Motor neuron (in vitro differentiated cells): ENCODE measurements at places on chromosomes 3 and 15.

DNA sequence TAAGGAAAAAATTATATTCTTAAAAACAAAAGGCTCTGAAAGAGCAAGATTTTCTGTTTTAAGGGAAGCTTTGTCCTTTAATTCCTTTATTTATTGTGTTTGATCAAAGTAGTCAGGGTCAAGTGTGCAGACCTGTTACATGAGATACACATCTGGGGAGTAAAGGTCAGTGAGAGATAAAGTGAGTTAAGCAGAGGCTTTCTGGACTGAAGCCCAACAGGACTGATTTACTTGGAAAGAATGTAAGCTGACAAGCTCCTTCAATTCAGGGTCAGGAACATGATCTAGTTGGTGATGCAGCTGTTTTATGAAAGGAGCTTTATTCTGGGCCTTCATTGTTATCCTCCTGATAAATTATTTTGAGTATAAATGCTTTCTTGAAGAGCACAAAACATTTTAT is 20.7 kb upstream of the OTOL1 start:
- ATAC-seq = no peak

DNA sequence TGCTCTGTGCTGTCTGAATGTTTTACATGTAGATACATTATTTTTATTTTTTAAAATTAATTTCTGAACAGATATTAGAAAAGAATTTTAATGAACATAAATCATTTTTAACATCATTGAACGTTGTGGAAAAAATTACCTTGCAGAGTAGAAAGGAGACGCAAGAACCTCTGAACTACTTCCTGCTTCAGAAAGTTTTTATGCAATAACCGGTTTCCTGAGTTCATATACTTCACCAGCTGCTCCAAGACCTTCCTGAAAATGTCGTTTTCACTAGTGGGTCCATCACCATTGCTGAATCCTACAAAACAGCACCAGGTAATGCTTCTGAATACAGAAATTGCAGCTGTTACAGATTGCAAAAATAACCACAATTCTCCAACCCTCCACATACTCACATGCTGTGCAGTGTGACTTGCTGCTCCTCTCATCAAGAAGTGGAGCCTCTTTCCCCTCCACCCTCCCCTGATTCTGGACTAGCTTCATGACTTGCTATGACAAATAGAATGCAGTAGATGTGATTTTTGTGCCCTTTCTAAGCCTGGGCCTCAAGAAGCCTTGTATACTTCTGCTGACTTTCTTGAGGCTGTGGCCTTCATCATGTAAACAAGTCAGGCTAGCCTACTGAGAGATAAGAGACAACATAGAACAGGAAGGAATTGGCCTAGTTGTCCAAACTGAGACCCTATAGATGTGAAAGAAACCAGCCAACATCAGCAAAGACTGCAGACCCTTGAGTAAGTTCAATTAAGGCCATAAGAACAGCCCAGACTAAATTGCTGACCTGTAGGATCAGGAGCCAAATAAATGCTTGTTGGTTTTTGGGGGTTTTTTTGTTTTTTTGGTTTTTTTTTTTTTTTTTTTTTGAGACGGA is 80.4 kb downstream of the TRANK1 start:
- ATAC-seq = no peak

- ATAC-seq = no peak
Observed at GRCh38 chr3:46921871-46922271, 44.4 kb downstream of the PTH1R start.

- ATAC-seq = no peak
Observed at GRCh38 chr3:31213869-31214486, 318.7 kb upstream of the STT3B start.

GRCh38 chr15:31285772-31286261 is 40.8 kb upstream of the KLF13 start:
- no peak for ATAC-seq

DNA sequence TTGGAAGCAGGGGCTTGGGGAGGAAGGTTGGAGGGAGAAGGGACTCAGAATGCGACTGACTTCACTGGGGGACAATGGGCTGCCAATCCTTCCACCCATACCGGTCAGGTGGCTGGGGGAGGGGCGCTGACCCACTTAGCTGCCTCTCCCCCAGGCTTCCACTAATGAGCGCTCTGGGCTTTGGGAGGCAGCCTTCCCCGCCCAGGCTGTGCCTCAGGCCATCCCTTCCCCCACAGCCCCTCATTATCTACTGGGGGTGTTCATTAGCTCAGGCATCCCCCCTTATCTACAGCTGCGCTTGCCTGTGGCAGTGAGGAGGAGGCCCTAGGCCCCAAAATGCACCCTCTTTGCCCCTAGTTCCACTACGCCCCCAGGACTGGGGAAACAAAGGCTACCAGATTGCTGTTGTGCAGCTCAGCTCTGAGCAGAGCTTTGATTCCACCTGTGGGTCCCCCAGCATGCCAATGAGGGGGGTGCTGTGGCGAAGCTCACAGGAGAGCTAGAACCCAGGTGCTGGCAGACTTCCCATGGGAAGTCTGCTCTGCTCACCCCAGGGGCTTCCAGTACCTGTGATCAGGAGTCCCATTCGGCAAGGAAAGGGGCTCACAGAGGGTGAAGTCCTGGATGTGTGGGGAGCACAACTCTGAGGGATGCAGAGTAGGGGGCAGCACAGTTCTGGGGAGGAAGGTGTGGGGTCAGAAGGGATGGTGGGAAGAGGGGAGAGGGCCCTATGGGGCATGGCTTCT is 29.4 kb upstream of the SEMA3F start:
- ATAC-seq = no peak

DNA sequence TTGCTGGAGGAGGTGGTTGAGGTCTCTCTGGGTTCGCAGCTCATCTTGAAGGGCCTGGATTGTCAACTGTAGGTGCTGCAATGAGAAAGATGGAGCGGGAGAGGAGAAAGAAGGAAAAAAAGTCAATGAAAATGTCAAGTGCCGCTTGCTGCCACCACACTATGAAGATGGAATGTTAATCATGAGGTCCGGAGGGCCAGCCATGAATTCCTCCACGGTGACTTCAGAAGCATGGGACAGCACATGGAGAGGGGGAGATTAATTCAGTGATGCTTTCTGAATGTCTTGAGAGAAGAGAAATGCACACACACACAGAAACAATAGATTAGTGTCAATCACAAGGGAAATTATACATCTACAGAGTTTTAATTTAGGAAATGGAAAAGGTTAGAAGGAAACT is 171.9 kb downstream of the ERC2 start:
- ATAC-seq = no peak

DNA sequence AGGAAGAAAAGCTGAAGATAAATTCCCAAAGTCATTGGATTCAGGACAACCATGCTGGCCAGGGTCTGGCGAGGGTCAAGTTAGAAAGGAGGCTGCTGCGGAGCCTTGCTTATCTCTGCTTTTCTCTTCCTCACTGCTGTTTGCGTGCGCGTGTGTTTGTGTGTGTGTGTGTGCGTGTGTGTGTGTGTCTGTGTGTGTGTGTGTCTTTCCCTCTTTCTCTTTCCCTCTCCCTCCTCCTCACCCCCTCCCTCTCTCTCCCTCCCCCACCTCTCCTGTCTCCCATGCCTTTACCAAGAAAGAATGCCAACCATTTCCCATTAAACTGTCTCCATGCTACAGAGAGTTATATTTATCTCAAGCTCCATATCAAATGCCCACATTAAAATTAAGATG is at the start of gene COLQ:
Gene COLQ, minus strand, starts transcription at position 134 of the 393 bp plus-strand sequence. Its CDS starts 81 bp downstream, at position 53.
- ATAC-seq = no peak

- no peak for ATAC-seq
Observed at GRCh38 chr3:8011902-8012301, 489.7 kb upstream of the LMCD1 start.

GRCh38 chr3:79249701-79250100 is 518.1 kb downstream of the ROBO1 start:
- no peak for ATAC-seq

GRCh38 chr3:156643729-156644389 is 30.5 kb upstream of the TIPARP start:
- ATAC-seq = peak; percentile 60
